ENCODE measurements at places on chromosomes 2 and 18.

DNA sequence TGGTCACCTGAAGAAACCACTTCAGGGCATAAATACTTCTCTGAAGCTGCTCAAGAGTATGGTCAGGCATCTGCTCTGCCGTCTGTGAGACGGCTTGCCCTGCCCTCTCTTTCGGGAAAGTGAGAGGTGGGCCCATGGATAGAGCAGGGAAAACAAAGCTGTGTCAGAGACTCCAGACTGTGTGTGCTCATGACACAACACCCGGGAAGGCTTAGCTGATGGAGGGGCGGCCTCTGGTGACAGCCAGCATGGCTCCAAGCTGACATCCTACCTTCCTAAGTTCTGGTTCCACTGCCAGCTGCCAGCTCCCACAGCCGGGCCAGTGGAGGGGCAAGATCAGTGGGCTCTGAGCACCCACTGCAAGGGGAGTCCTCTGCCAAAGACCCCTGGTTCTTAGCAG, 215.3 kb downstream of the ANKRD30B start:
- no peak for DNase-seq

- no peak for DNase-seq
Observed at GRCh38 chr2:173357346-173357745, 2.7 kb downstream of the CDCA7 start.

GRCh38 chr2:85783796-85784195, 30.0 kb downstream of the ATOH8 start:
- DNase-seq, result no peak

DNA sequence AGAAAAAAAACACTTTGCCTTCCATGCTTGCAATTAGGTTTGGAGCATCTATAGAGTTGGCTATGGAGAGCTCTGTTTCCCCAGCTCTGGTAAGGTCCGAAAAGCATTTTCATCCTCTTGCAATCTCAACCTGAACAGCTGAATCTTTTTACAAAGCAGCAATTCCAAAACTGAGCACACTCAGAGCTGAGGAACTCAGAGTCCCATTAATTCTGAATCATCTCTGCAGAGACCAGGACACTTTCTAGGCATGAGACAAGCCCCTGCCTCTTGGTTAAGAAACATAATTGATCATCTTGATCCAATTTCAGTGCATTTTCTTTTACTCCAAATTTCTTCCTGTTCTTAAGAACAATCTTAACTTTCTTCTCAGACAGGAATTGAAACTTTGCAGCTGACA, 4.2 kb downstream of the CNGA3 start:
- no peak for DNase-seq

DNA sequence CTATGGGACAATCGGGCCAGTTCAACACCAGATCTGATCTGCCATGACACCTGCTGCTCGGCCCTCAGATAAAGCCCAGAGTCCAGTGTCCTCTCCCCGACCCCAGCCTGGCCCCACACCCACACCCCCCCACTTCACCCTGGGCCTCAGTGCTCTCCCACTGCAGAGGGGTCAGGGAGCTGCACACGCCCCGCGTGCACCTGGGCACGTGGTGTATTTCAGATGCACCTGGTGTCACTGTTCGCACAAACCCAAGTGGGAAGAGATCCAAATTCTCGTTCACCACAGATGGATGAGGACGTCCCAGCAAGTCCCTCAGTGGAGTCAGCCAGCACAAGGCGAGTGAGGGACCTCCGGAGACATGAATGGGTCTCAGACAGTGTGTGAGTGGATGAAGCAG, 161.3 kb downstream of the RTP5 start:
- no peak for DNase-seq

- no peak for DNase-seq
Observed at GRCh38 chr2:85545780-85546240, 6.8 kb downstream of the MAT2A start.

DNA sequence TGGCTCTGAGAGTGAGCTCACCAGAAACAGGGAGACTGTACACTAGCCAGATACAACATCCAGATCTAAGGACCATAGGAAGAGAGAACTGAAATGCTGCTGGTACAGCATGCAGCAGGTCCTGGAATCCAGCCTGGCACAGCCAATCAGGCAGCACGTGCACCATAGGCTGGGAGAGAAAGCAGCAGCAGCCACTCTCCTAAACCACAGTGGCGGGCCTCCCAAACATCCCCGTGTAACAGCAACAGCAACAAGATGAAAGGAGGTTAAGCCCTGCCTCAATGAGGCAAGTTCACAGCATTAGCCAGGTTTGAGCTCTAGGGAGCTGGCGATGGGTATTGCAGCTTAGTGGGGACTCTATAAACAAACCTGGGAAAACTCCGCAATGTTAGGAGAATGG, 192.0 kb downstream of the EPHA4 start:
- no peak for DNase-seq

DNA sequence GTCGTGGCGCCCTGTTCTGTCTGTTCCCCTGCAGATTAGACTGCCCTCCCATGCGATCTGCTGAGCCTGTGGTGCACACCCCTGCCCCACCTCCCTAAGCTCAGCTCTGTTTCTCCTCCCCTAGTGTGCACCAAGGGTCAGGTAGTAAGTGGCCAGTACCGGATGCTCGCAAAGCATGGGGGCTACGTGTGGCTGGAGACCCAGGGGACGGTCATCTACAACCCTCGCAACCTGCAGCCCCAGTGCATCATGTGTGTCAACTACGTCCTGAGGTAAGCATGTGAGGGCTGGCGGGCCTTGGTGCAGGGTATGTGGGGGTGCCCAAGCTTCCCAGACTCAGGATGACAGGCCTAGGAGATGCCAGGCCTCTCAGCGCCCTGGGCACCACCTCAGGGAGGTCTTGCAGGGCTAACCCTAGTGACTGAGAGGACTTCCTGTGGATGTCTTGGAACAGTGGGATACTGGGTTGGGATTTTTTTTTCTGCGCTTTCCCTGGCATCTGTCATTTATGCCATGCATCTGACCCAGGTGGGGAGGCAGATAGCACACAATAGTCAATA, 78.4 kb downstream of the EPAS1 start:
- no peak for DNase-seq

DNA sequence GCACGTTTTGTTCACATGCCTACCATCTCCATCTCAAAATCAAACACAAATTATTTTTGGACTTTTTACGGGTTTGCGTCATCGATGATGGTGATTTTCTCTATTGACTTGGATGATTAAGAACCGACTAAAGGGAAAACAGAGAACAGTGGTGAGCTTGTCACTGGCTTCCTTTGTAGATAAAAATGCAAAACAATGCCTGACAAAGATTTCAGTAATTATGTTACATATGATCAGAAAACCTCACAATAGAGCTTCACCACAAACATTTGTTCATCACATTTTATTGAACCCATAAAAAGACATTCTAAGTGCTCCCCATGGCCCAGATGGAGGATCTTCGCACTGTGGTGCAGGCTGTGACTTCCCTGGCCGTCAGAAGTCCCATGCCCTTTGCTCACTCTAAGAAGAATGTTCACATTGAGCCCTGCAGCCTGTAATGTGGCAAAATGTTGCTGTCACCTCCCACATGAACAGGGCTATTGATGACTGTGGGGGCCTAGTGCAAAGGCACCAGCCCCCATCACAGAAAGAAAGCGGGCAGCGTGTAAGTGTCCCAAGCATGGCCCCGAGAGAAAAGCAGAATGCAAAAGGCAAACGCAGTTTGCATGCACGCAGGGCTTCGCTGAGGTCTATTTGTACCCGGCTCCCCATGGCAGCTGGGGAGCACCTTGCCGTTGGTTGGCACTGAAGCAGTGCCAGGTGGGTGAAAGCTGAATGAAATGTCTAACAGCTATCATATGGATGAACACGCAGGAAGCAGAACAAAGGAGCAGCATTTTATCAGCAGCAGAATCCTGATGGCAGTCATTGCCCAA, 60.6 kb downstream of the BCL2 start:
- DNase-seq, result no peak
